ENCODE measurements at places on chromosomes 7 and 10.

- DNase-seq, result no peak
Measured at GRCh38 chr10:104835422-104835821, 194.3 kb downstream of the SORCS3 start.

GRCh38 chr7:148721390-148721789, 22.7 kb downstream of the CUL1 start:
- DNase-seq, result no peak

- no peak for DNase-seq
Measured at GRCh38 chr10:32384171-32384570, 37.2 kb upstream of the EPC1 start.

DNA sequence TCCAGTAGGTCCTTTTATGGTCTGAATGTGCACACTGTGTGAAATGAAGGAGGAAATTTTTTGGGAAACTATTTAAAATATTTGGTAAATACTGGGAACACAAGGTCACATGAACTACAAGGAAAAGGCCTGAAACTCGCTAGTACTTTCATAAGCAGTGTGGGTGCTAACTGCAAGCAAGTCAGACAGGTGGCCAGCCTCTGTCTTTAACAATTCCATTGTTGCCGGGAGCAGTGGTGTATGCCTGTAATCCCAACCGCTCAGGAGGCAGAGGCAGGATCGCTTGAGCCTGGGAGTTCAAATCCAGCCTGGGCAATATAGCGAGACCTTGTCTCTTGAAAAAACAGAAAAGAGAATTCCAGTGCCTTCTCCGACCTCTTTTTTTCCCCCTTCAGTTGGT, 37.5 kb downstream of the SMURF1 start:
- no peak for DNase-seq

DNA sequence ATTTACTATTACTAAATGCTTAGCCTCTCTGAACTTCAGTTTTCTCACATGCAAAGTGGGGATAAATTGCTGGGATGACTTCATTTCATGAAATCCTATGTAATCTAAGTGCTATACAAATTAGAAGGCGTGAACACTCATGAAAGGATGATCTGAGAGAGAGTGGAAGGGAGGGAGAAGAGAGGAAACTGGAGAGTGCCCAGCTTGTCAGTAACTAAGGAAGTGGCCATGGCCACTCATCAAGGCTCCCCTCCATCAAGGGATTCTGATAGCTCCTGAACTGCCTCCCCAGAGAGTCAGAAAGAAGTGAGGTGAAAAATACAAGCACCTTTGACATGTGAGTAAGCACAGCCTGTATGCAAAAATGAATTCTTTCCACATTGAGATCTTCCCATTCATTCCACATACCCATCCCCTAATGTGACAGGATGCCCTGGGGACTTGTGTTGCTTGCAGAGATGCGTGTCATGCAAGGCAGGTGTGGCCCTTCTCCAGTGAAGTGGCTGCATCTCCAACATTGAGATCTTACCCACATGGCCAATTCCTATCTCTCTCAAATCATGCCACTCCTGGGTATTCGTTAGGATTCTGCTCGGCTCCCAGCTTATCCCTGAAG, 76.5 kb upstream of the ITPRID1 start:
- DNase-seq, result no peak

DNA sequence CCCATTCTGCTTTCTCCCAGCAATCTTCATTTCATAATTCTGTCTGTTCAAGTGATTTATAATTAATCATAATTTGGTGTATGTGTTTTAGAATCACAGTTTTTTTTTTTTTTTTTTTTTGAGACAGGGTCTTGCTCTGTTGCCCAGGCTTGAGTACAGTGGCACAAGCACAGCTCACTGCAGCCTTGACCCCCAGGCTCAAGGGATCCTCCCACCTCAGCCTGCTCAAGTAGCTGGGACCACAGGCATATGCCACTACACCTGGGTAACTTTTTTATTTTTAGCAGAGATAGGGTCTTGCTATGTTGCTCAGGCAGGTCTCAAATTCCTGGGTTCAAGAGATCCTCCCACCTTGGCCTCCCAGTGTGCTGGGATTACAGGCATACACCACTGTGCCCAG, 49.2 kb upstream of the PLA2G12B start:
- DNase-seq, result no peak

- DNase-seq, result no peak
Measured at GRCh38 chr7:44077061-44077460, 5.3 kb downstream of the POLM start.

DNA sequence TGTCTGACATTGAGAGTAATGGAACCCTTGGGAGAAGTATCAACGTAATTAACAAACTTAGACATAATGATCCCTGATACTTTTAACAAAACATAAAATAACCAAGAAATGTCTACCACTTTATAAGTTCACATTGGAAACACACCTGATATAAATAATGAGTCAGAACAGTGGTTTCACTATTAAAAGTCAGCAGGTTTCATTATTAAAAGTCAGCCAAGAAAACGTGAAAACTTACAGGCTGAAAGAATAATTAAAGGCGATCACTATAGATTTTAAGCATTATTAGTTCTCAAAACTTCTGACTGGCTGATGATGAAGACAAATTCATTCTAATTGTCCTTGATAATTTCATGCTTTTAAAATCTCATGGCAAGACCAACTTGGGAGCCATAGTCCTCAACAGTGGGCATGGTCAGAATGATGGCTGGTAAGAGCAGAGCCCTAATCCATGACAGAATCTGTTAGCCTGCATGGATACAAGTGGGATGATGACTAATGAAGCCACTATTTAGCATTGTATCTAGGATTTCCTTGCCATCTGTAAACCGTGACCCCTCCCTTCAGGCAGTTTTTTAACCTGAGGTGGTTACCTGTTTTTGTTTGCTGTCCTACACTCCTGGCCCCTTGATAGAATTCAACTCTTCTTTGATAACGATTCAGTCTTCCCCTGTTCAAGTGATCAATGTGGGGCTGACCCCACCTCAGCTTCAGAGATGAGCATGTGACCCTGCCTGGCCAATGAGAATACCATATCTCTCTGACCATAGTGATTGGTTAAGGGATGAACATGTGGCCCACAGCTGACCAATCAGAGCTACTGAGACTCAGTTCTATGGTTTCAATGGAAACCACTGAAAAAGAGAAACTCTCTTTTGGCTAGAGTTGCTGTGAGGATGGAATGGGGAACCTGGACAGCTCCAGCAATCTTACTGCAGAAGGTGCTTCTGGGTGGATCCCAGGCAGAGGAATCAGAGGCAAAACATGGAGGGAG, 151.0 kb downstream of the PLPP4 start:
- no peak for DNase-seq

GRCh38 chr7:106377847-106378361, 93.1 kb upstream of the NAMPT start:
- no peak for DNase-seq

- DNase-seq, result no peak
Measured at GRCh38 chr7:100489121-100489520, 5.4 kb downstream of the NYAP1 start.

DNA sequence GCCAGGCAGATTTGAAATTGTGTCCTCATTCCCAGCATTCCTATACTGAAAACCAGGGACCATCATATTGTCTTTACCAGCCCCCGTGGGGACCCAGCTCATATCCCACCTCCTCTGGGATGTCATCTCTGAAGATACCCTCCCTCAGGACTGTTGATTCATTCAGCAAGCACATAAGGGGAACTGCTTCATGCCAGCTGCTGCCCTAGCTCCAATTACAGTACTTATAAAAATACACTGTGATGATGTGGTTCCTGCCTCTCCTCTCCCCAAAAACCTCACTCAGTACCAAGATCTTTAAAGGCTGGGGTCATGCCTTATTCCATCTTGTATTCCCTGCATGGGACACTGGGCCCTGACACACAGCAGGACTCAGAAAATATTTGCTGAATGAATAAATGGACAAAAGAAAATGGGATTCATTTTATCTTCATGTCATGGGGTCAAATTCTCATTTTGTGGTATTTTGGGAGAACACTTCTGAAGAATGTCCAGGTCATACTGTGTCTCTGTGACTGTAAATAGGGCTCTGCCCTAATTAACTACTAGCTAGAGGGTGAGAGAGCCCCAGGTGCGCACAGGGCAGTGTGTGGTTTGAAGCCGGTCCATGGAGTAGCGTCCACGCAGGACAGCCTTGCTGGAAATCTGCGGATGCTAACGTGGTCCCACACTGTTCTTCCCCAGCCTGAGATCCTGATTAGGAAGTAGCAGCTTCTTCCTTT, 29.0 kb upstream of the DAGLB start:
- no peak for DNase-seq

GRCh38 chr7:146575903-146576302, 459.3 kb downstream of the CNTNAP2 start:
- DNase-seq, result no peak

Measured in fibroblast of villous mesenchyme (primary cell).